Small intestine (tissue), 16 donors: ENCODE measurements at places on chromosomes 5 and 9. TPM values are rescaled to one million over a fixed set of nuclear protein-coding genes. Genes with fewer than 3 reads are reported as not detected.

DNA sequence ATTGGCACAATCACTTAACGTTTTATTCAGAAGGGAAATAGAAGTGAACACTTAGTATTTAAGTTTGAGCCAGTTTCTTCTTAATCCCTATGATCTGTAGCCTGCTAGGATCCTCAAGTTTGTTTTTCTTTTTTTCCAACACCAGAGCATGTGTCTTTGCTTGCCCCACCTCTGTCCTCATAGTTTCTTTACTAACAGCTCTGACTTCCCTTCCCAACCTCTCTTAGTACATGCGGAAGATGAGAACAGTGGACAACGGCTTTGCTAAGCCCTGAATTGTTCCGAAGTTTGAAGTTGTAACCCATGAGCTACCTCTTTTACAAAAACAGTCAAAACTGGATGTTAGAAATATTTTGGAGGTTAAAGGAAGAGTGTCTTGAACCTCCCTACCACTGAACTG is 61.7 kb upstream of the TAF11L2 start:
- H3K4me1 ChIP-seq, result no peaks in the 10 kb centered on the region
- H3K27me3 ChIP-seq, result no peaks in the 10 kb centered on the region
- H3K36me3 ChIP-seq, result no peaks in the 10 kb centered on the region
- no peak overlapping the region for H3K4me3 ChIP-seq

- no peaks in the 10 kb centered on the region for H3K4me1 ChIP-seq
- DNase-seq, result no peak
- H3K27ac ChIP-seq, result no peak overlapping the region
- no peaks in the 10 kb centered on the region for H3K36me3 ChIP-seq
- no peak overlapping the region for H3K4me3 ChIP-seq
- no peaks in the 10 kb centered on the region for H3K27me3 ChIP-seq
Measured at GRCh38 chr5:24353611-24354010, 291.2 kb downstream of the CDH10 start.

DNA sequence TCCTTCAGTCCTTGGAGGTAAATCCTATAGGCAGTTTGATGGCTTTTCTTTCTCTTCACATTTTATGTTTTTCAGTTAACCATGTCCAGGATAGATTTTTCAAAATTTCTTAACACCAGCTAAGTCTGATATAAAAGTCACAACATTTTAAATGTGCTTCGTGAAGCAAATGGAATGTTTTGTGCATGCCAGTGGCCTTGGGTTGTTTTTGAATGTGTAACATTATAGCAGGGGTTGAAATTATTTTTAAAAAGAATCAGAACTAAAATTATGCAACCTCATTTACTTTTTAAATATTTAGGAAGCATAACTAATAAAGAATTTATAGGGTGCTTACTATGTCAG is 201.1 kb downstream of the ARHGEF28 start:
- no peak overlapping the region for H3K4me3 ChIP-seq
- H3K36me3 ChIP-seq, result no peaks in the 10 kb centered on the region
- no peaks in the 10 kb centered on the region for H3K4me1 ChIP-seq
- no peaks in the 10 kb centered on the region for H3K27me3 ChIP-seq
- no peak overlapping the region for H3K27ac ChIP-seq

DNA sequence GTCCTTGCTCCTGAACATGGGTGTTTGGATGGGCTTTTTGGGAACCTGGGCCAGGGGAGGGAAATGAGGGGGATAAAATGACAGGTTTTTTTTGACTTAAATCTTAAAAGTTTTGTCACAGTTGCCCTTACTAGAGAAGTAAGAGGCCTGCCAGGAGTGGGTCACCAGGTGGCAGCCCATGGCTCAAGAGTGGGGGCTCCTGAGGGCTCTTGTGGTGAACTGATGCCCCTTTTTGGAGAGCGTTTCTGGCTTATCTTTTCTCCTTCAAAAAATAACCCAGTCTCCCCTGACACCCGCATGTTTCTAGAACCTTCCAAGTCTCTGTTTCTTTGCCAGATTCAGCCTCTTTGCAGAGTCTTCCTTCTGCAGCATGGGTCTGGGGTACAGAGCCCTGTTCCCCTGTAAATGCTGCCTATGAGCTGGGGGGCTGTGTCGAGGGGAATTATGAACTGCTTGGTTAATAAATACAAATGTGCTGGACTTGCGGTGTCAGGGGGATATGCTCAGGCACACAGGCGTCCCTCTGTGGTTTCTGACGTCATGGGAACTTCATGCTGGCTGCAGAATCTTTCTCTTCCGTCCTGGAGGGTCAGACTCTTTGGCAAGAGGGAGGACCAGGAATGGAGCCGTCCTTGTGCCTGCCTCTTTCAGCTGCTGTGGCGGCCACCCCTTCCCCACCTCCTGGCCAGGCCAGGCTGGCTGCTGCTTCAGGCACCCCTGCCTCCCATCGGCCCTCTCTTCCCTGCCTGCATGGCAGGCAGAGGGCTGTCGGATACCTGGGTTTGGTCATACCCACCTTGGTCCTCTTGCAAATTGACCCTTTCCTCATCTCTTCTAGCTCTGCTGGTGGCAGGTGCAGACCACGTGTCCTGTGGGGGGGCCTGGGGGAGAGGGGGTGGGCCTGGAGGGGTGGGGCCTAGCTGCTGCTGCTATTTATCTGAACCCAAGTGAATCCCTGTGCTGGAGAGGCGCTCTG is 30.1 kb downstream of the PTPA start:
- no peaks in the 10 kb centered on the region for H3K27me3 ChIP-seq
- peak overlapping the region; percentile 99 for H3K27ac ChIP-seq
- H3K4me1 ChIP-seq, result peaks cover 69% of the 10 kb centered on the region
- no peak overlapping the region for H3K4me3 ChIP-seq

Gene LHX3
- not detected for polyA plus RNA-seq

- no peak overlapping the region for H3K27ac ChIP-seq
- no peaks in the 10 kb centered on the region for H3K27me3 ChIP-seq
- DNase-seq, result no peak
- no peak overlapping the region for H3K4me3 ChIP-seq
- H3K36me3 ChIP-seq, result no peaks in the 10 kb centered on the region
Measured at GRCh38 chr5:116415182-116415581, 159.4 kb downstream of the SEMA6A start.

Gene CCDC192
- polyA plus RNA-seq, result 0.07 TPM

GRCh38 chr5:151901611-151902010 is 23.0 kb downstream of the GLRA1 start:
- H3K27me3 ChIP-seq, result no peaks in the 10 kb centered on the region
- H3K27ac ChIP-seq, result no peak overlapping the region
- H3K4me3 ChIP-seq, result no peak overlapping the region
- no peaks in the 10 kb centered on the region for H3K36me3 ChIP-seq
- no peak for DNase-seq

- peaks cover 6% of the 10 kb centered on the region for H3K4me1 ChIP-seq
- no peak overlapping the region for H3K4me3 ChIP-seq
- H3K27me3 ChIP-seq, result no peaks in the 10 kb centered on the region
- no peak for DNase-seq
- H3K27ac ChIP-seq, result peak overlapping the region; percentile 86
- no peaks in the 10 kb centered on the region for H3K36me3 ChIP-seq
Measured at GRCh38 chr9:117704597-117704996, 394 bp downstream of the TLR4 start.

- H3K36me3 ChIP-seq, result no peaks in the 10 kb centered on the region
- H3K4me3 ChIP-seq, result no peak overlapping the region
Measured at GRCh38 chr9:121459513-121459912, 40.1 kb downstream of the GGTA1 start.

DNA sequence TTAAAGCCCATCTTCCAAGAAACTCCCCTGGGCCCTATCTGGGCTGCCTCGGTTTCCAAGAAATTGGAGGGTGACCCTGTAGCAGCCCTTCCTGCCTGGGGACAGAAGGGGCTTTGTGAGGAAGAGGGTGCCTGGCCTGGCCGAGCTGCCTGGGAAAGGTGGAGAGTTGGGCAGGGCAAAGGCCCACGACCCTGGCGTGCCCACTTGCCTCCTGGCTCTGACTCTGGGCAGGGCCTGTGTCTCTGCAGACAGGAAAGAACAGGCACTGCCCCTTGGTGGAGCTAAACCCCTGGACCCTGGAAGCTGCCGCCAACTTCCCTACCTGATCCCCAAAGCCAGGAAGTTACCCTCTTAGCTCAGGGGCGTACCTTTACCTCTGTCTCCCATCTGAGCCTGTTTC is 149.3 kb downstream of the RGS3 start:
- no peaks in the 10 kb centered on the region for H3K27me3 ChIP-seq
- peaks cover 18% of the 10 kb centered on the region for H3K4me1 ChIP-seq
- no peak overlapping the region for H3K27ac ChIP-seq

DNA sequence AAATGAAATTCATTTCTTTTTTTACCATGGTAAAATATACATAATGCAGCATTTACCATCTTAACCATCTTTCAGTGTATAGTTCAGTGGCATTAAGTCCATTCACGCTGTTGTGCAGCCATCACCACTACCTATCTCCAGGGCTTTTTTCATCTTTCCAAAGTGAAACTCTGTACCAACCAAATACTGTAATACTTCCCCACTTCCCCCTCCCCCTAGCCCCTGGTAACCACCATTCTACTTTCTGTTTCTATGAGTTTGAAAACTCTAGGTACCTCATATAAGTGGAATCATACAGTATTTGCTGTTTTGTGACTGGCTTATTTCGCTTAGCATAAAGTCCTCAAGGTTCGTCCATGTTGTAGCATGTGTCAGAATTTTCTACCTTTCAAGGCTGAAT is 23.4 kb downstream of the SPAAR start:
- no peaks in the 10 kb centered on the region for H3K4me1 ChIP-seq
- H3K27me3 ChIP-seq, result no peaks in the 10 kb centered on the region
- DNase-seq, result no peak
- H3K4me3 ChIP-seq, result no peak overlapping the region
- H3K36me3 ChIP-seq, result no peaks in the 10 kb centered on the region
